Glutamatergic neuron (in vitro differentiated cells): ENCODE measurements at places on chromosomes 5 and 9.

- DNase-seq, result no peak
Observed at GRCh38 chr9:127568618-127568970, 43.5 kb upstream of the STXBP1 start.

DNA sequence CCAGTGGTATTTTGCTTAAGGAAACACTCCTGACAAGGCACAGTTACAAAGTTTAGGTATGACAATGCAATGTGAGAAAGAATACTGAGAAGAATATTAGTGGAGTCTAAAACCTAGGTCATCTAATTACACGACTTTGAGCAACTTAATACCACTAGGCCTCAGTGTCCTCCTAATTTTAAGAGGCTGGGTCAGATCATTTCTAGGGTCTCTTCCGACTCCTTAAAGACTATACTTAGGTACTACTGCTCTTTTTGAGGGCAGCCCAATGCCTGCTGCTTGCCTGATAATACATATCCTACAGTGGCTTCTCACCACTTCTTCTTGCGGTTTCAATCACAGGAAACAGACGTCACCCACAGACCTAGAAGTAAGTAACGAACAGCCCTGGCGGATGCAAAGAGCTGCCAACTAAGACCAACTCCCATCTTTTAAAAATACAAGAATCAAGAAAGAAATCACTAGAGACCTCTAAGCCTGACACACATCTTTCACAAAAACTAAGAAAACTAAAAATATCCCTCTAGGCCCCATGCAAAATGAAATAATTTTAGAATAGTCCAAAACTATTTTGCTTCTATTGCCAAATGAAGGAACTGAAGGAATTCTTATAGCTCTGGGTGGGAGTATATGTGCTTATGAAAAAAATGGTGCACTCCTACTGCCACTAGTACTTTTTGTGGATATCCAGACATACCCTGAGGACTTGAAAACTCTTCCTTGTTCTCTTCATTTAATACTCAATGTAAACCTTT lies 13.1 kb downstream of the DIAPH1 start:
- no peak for DNase-seq

DNA sequence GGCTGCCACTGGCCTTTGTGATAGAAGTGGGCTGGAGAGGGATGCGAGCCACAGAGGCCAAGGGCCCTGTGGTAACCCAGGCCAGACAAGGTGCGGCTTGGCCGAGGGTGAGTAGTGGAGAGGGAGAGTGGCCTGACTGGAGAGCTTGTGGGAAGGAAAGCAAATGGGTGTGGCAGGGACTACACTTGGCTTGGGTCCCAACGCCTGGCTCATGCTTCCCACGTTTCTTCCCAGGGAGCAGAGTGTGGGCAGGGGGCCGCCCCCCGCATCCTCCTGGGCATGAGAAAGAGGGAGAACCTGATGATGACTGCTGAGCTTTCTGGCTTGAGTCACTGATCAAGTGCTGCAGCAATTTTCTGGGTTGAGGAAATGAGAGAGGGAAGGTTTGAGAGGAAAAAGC lies 95.7 kb downstream of the ANKH start:
- no peak for DNase-seq

- peak; percentile 62 for DNase-seq
Observed at GRCh38 chr9:23123048-23123632, 676.5 kb downstream of the DMRTA1 start.

GRCh38 chr9:96420468-96421219 lies 2.5 kb upstream of the ZNF367 start:
- no peak for DNase-seq

- DNase-seq, result no peak
Observed at GRCh38 chr5:168317521-168318147, 26.2 kb downstream of the WWC1 start.

- peak; percentile 69 for DNase-seq
Observed at GRCh38 chr5:6473284-6473683, 24.6 kb downstream of the UBE2QL1 start.

- no peak for DNase-seq
Observed at GRCh38 chr5:113068559-113068958, 92.0 kb downstream of the DCP2 start.

- DNase-seq, result no peak
Observed at GRCh38 chr5:107651325-107651724, 19.4 kb downstream of the EFNA5 start.

DNA sequence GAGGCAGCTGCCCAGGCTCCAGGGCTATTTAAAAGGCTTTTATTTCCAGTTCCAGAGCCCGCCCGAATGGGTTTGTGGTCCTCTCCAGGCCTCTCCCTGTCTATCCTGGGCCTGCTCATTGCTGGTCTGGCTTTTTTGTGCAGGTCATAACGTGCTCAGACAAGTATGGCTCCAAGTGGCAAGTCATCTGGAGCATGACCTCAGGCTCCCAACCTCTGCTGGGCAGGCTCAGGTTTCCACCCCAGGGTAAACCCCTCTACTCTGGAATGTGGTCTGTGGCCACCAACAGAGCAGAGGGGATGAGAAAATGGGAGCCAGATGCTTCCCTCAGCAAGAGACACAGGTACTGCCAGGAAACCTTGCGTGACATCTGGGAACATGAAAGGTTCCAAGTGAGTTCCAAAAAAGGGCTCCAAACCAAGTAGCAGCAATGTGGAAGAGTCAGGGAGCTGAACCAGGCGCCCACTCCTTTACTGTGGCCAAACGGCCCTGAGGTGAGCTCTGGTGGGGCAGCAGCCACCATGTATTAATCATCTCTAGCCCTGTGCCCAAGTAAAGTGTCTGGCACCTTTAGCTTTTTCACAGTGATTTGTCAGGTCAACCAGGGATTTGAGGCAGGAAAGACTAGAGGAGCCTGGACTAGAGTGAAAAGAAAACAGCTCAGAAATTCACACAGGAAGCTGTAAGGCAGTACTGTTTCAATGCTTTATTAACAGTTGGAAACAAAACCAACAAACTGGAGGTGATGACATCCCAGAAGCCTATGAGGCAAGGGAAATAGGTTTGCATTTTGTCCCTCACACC lies 25.7 kb downstream of the PCDHGC5 start:
- no peak for DNase-seq

- no peak for DNase-seq
Observed at GRCh38 chr9:127539982-127540663, 72.0 kb upstream of the STXBP1 start.

- DNase-seq, result no peak
Observed at GRCh38 chr5:179875741-179876609, 17.4 kb upstream of the MRNIP start.

DNA sequence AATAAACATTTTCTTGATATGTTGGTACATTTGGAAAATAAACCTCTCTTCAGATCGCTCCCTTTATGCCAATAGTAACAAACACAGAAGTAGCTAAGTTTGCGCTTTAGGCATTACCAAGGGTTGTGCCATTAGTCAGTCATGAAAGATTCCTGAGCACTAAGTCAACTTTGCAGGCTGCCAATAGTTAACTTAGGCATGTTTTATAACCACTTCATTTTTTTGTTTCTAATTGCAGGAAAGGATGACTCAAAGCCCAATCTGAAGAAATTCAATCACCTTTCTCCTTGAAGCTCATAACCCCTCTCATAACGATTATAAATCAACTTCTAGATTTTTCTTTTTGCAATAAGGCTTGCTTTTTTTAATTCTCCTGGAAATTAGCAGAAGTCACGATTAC lies 517.0 kb downstream of the AGTPBP1 start:
- no peak for DNase-seq

DNA sequence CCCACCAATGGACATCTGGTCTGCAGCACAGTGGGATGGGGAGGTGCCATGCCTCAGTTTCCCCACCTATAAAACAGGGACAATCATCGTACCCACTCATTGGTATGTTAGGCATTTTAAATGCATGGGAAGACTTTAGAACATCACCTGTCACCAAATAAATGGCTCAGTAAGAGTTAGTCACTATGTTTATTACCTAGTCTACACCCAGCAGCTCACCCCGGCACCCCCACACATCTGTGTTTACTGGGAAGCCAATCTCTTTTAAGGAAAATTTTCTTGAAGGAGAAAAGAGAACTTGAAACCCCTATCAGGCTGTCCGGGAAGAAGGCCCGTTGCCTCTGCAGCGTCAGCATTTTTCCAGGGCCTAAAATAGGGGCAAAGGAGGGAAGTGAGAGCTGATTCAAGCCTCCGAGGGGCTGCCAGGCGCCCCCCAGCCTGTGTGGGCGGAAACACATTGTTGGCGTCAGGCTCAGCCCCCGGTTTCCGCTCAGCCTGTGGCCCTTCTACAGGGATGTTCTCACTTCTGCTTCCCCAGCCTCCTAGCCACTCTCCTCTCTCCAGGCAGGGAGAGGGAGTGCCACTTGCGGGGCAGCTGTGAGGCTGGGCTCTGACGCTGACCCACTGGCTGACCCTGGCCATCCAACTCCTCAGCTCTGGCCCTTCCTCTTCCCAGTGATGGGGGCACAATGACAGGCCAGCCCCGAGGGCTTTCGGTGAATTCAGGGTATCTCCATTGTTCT lies 4.6 kb downstream of the CSF1R start:
- no peak for DNase-seq
